Activated CD8-positive, alpha-beta memory T cell treated with anti-CD3 and anti-CD28 coated beads, Interleukin-2, amount 50 U/mL, for 48 hours (primary cell): ENCODE measurements at places on chromosomes 2 and 18.

DNA sequence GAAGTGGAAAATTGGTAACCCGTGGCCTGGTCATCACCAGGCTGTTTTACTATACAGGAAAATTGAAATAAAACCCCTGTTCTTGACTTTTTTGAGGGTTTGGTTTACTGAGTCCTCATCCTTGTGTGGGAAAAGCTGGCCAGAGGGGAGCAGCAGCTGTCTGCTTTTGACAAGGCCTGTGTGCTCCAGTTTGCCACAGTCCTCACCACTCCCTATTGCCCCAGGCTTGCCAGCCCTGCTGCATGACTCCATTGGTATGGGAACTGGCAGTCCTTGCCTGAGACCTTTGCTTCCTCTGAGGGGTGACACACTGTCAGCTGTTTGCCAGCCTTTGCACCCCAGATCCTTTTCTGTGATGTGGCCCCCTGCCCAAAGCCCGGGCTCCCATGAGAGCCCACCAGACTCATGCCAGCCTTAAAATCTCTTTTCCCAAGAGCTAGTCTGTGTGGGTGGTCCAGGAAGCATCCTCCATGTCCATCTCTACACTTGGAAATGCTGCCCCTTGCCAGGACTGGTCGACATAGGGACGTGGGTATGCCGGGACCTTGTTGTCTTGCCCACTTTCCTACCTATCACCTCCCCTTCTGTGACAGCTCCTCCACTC is 39.0 kb downstream of the GLI2 start:
- no peak for DNase-seq

- DNase-seq, result no peak
Measured at GRCh38 chr2:238108423-238109183, 8.5 kb downstream of the ESPNL start.

DNA sequence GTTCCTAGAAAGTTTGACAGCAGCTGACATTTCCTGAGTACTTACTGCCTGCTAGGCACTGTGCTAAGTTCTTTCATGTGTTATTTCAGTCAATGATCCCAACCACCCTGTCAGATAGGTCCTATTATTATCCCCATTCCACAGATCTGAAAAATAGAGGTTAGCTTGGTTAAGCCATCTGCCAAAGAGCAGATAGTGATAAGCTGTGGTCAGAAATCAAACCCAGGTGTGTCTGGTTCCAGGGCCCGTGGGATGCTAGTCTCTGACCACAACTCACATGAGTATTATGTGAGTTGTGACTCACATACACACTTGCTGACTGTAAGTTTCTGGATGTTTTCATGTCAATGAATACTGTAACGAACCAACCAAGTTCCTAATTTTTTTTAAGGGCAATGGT is 132.0 kb upstream of the APCDD1 start:
- no peak for DNase-seq

- DNase-seq, result peak; percentile 80
Measured at GRCh38 chr18:77899972-77900754, 650.5 kb downstream of the GALR1 start.

GRCh38 chr2:184339966-184340365 is 258.4 kb upstream of the ZNF804A start:
- no peak for DNase-seq

GRCh38 chr2:173814306-173814705 is 150.9 kb downstream of the SP3 start:
- no peak for DNase-seq

DNA sequence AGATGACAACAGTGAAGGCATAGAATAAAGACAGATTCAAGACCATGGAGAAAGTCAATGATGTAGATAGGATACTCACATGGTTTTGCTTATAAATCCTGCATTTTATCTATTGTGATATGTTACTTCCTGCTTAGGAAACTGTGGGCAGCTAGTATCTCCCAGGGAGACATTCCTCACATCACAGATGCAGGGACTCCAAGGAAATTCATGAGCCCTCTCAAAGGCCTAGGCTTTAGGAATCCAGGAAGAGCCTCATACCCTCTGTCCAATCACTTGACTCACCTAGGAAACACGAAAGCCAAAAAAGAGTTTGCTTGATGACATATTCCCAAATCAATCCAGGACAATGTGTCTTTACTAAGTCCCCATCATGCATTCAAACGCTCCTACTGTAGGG is 247.8 kb upstream of the KLHL29 start:
- DNase-seq, result no peak

DNA sequence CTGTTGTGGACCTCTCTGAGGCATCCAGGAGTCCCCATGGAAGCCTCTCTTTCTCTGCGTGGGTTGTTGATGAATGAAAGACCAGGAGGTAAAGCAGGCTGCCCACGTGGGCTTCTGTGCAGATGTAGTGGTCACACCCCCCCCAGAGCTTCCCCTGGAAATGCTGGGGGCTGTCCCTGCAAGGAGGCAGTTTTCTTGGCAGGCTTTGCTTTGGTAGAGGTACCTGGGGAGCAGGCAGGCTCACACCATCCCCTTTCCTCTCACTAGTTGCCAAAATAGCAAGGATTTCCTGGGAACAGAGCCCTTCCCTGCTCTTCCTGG is 97.6 kb upstream of the MAP3K20 start:
- no peak for DNase-seq

- DNase-seq, result no peak
Measured at GRCh38 chr18:35289293-35289692, 736 bp downstream of the ZSCAN30 start.

- DNase-seq, result peak; percentile 93
Measured at GRCh38 chr2:73233154-73233931, at the start of gene PRADC1. PRADC1 (minus strand) TSS chr2:73233239; CDS start chr2:73233160, 79 bp downstream.

DNA sequence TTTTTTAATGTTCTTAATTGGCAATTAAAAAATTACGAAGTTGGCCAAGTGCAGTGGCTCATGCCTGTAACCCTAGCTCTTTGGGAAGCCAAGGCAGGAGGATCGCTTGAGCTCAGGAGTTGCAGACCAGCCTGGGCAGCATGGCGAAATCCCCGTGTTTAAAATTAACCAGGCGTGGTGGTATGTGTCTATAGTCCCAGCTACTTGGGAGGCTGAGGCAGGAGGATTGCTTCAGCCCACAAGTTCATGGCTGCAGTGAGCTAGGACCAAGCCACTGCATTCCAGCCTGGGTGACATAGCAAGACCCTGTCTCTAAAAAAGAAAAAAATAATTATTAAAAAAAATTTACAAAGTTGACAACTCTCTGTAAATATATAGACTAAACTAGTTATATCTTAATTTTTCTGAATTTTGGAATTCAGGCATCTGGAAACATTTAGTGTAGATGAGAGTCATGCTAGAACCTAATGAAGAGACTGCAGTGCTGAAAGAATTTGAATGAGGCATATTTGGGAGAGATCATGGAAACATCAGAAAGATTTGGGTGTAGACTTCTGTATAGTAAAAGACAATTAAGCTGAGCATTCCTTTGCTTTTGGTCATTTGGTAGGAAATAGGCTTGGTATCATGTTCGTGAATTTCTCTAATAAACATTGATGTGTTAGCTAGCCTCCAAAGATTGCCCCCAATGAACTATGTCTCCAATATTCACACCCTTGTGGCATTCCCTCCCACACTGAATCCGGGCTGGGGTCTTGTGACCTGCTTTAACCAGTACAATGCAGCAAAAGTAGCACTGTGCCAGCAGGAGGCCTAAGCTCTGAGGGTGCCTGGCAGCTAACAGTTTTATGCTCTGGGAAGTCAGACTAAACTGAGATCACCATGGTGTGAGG is 4.2 kb upstream of the ROCK1 start:
- no peak for DNase-seq

GRCh38 chr2:241609859-241610793 is 26.8 kb downstream of the THAP4 start:
- peak; percentile 95 for DNase-seq

- DNase-seq, result no peak
Measured at GRCh38 chr2:16400127-16400623, 265.5 kb downstream of the CYRIA start.

GRCh38 chr2:209276000-209276399 is 147.8 kb upstream of the MAP2 start:
- DNase-seq, result no peak

DNA sequence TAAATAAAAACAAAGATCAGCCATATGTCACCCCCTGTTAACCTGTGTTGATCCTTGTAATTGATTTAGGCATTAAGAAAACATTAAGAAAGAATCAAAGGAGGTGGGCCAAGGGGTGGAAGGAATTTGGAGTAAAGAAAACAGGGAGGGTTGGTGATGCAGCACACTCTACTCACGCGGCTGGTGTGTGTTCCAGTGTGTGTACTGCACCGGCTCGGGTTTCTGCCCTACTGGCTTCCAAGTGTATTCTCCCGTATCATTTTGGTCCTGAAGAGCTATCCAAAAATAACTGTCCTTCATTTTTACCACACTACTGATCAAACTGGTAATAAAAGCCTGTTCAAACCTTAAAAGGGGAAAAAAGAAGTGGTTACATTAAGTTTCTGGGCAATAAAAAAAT is 56.9 kb downstream of the PLA2R1 start:
- DNase-seq, result no peak

- no peak for DNase-seq
Measured at GRCh38 chr2:101989740-101990460, 1.9 kb upstream of the IL1R2 start.

- DNase-seq, result no peak
Measured at GRCh38 chr2:121388371-121388770, 103.4 kb upstream of the TFCP2L1 start.

- DNase-seq, result peak; percentile 51
Measured at GRCh38 chr2:105760639-105761337, 16.1 kb downstream of the NCK2 start.

DNA sequence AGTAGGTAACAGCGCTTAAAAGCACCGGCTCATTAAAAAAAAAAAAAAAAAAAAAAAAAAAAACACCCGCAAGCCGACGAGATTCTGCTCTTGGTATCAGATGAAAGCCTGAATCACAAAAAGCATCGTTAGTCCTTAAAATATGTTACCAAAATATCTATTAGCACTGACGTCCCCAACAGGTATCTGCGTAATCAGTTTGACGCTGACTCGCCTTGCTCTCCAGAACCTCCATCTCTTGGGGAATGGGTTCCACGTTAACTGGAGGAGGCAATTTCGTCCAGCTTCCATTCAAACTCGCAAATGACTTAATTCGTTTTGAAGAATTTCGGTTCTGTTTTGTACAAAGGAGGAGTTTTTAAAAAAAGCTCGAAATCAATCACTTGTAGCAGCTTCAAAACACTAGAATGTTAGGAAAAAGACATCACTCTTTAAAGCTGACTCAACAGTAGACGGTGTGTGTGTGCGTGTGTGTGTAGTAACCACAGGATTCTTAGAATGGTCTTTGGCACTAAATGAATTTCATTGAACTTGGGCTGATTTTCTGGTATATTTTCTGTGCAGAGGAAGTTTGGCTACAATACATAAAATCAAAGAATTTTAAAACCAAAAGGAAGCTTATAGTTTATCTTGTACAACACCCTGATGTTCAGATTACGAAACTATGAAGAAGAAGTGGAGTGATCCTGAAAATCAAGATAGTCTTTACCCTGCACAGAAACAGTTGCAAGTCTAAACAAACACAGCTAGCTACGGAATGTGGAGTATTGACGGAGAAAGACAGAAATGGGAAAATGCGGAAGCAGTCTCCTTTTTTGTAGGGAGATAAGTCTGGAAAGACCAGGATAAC is 1.1 kb upstream of the PGAP1 start:
- DNase-seq, result peak; percentile 66

- no peak for DNase-seq
Measured at GRCh38 chr2:21070341-21071257, 26.7 kb upstream of the APOB start.

GRCh38 chr2:132790207-132790785 is 120.3 kb upstream of the LYPD1 start:
- no peak for DNase-seq
